ENCODE measurements at places on chromosomes 4 and X.

- no peak for DNase-seq
- H3K36me3 ChIP-seq, result no peaks in the 10 kb centered on the region
- H3K27me3 ChIP-seq, result peaks cover 2% of the 10 kb centered on the region
Observed at GRCh38 chr4:54085284-54085683, 14.7 kb upstream of the GSX2 start.

- no peaks in the 10 kb centered on the region for H3K4me1 ChIP-seq
- no peak overlapping the region for H3K27ac ChIP-seq
- no peak for DNase-seq
- no peaks in the 10 kb centered on the region for H3K27me3 ChIP-seq
- H3K4me3 ChIP-seq, result no peak overlapping the region
- no peaks in the 10 kb centered on the region for H3K36me3 ChIP-seq
Observed at GRCh38 chrX:118049713-118050112, 66.9 kb downstream of the KLHL13 start.

DNA sequence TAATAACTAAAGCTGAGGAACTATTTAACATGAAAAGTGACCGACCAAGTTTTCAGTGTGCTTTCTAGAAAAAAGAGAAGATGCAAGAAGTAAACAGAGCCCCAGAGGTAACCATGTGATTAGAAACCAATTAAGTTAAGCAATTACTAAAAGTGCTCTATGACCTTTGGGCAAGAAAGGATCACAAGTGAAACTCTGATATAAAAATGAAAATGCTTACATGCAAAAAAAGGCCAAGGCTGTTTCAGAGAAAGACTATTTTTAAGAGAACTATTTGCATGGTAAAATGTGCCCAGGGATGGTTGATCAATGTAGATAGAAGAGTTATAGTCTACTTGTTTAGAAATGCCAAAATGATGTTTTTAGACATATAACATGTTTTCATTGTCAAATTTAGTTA is 22.0 kb downstream of the KLHL15 start:
- no peak overlapping the region for H3K27ac ChIP-seq
- no peak for DNase-seq
- H3K4me1 ChIP-seq, result no peaks in the 10 kb centered on the region

- H3K4me3 ChIP-seq, result no peak overlapping the region
- H3K4me1 ChIP-seq, result no peaks in the 10 kb centered on the region
- no peaks in the 10 kb centered on the region for H3K36me3 ChIP-seq
- no peak overlapping the region for H3K27ac ChIP-seq
Observed at GRCh38 chr4:142818031-142818430, 28.1 kb downstream of the INPP4B start.

GRCh38 chr4:182975806-182976205 is 58.6 kb upstream of the DCTD start:
- H3K4me3 ChIP-seq, result no peak overlapping the region
- no peaks in the 10 kb centered on the region for H3K36me3 ChIP-seq
- no peak for DNase-seq

DNA sequence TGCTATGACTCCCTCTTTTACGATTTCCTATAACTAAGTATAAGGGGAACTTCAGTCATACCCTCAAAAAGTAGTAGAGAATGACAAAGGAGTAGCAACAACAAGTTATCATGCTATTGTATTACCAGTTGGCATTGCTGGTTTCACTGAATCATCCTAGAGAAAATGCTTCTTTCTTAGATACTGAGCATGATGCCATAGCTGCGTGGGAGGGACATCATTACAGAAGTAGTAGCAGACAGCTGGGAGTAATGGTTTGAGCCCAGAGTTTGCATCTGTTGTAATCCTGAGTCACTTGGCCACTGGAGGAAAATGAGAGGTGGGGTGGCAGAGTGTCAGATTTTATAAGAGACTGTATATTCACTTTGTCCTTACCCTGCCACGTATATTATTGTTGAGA is 38.6 kb downstream of the MTMR1 start:
- no peaks in the 10 kb centered on the region for H3K27me3 ChIP-seq
- H3K27ac ChIP-seq, result no peak overlapping the region
- no peaks in the 10 kb centered on the region for H3K4me1 ChIP-seq
- DNase-seq, result no peak
- peaks cover 50% of the 10 kb centered on the region for H3K36me3 ChIP-seq

DNA sequence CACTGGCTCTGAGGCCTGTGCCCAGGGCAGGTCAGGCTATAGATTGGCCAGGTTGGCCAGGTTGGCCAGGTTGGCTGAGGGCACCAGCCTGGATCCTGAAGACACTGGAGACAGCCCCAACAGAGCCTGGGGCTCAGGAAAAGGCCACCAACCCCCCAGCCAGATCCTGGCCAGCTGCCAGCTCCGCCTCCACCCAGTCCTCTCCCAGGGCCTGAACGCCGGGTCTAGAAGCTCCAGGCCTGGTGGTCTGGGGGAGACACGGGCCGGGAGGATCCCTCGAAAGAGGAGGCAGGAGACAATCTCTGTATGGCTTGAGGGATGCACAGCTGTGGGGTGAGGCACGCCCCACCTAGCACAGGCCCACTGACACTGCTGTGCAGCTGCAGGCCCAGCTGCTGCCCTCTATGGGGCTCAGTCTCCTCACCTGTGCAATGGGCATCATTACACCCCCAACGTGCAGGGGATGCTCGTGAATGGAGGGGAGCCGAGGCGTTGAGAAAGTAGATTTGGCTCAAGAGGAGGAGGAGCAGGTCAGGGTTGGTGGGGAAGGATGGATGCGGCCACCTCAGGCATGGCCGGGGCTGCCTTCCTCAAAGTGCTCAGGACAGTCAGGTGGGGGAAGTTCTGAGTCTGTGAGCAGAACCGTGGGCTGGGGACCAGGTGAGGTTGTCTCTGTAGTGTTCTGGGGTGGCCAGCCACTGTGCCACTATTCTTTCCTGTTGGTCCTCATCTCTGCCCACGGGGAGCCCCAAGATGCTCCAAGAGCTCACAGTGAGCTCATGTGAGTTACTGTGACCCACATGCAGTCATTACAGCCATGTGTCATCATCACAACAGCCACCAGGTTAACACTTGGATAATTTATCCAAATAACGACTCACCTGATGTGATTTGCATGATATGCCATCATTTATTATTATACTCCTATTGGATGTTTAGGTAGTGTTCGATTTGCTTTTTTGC is 10.8 kb upstream of the GAGE10 start:
- H3K27ac ChIP-seq, result no peak overlapping the region
- H3K36me3 ChIP-seq, result no peaks in the 10 kb centered on the region
- DNase-seq, result no peak
- H3K27me3 ChIP-seq, result no peaks in the 10 kb centered on the region

DNA sequence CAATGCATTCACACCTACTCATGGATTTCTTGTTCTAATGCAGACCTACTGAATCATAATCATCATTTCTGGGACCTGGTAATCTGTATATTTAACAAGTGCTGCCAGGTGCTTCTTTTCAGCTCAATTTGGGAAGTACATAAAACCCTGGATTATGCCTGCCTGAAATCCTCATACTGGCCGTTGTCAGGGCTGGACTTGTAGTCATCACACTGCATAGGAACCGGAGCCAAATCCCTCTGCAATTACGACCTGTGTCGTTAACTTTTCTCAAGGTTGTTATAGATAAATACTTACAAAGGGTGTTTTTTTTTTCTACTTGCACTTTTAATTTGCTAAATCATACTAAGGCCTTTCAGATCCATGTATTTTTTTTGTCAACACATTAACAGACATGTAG is 294.9 kb upstream of the PRPS2 start:
- H3K27ac ChIP-seq, result no peak overlapping the region
- no peaks in the 10 kb centered on the region for H3K27me3 ChIP-seq
- no peaks in the 10 kb centered on the region for H3K4me1 ChIP-seq

- DNase-seq, result no peak
- no peak overlapping the region for H3K4me3 ChIP-seq
- H3K36me3 ChIP-seq, result no peaks in the 10 kb centered on the region
- no peaks in the 10 kb centered on the region for H3K27me3 ChIP-seq
- H3K4me1 ChIP-seq, result no peaks in the 10 kb centered on the region
- H3K27ac ChIP-seq, result no peak overlapping the region
Observed at GRCh38 chrX:121227888-121228287, 180.5 kb downstream of the GLUD2 start.

DNA sequence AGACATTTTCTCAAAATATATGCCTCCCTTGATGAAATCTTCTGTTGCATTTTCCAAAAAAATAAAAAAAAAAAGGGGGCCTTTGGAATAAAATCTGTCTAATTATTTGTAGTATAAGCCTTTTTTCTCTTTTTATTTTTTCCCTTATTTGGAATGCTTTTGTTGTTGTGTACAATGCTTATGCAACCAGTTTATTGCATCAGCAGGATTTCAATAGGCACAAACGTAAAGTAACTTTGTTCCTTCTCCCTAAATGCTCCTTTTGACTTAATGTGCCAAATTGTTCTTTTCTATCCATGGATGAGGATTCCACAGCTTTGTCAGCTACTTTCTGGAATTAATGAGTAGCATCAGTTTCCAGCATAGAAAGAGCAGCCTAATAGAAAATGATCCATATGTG is 59.6 kb upstream of the HPGD start:
- no peaks in the 10 kb centered on the region for H3K36me3 ChIP-seq
- H3K4me3 ChIP-seq, result no peak overlapping the region
- no peaks in the 10 kb centered on the region for H3K27me3 ChIP-seq
- DNase-seq, result no peak
- no peaks in the 10 kb centered on the region for H3K4me1 ChIP-seq

- DNase-seq, result no peak
- H3K4me1 ChIP-seq, result no peaks in the 10 kb centered on the region
- H3K27me3 ChIP-seq, result no peaks in the 10 kb centered on the region
- H3K36me3 ChIP-seq, result no peaks in the 10 kb centered on the region
- no peak overlapping the region for H3K27ac ChIP-seq
Observed at GRCh38 chr4:16019649-16020048, 56.7 kb upstream of the FGFBP2 start.

GRCh38 chrX:150365051-150365989 is 2.2 kb downstream of the MAMLD1 start:
- H3K27me3 ChIP-seq, result peaks cover 10% of the 10 kb centered on the region
- H3K4me3 ChIP-seq, result peak overlapping the region; percentile 29
- H3K4me1 ChIP-seq, result peaks cover 47% of the 10 kb centered on the region
- H3K27ac ChIP-seq, result no peak overlapping the region
- DNase-seq, result peak; percentile 74
- H3K36me3 ChIP-seq, result no peaks in the 10 kb centered on the region
